ENCODE measurements at places on chromosomes 3 and 15. TPM values are rescaled to one million over a fixed set of nuclear protein-coding genes. Genes with fewer than 3 reads are reported as not detected.

The RTP4 gene
- 24.1 TPM for total RNA-seq

The PAK6 gene
- total RNA-seq: 0.20 TPM

The BFSP2 gene
- 1.0 TPM for total RNA-seq

The GP9 gene
- total RNA-seq: not detected

The FGF7 gene
- total RNA-seq: not detected

DNA sequence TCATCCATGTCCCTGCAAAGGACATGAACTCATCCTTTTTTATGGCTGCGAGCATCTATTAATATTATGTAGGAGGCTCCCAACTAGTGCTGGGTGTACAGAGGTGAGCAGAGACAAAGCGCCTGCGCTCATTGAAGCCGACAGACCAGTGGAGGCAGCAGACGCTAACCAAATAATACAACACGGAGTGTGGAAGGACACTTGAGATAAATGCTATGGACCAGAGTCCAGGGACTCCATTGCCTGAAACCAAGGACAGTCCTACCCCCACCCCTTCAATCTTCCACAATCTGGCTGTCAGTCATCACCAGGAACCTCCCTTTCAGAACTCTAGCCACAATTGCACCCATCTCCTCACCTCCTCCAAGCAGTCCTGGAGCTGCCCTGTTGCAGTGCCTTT lies 41.5 kb downstream of the KLHL6 start:
- peaks cover 63% of the 10 kb centered on the region for H3K4me1 ChIP-seq
- peak overlapping the region; percentile 68 for H3K27ac ChIP-seq
- peaks cover 38% of the 10 kb centered on the region for H3K36me3 ChIP-seq
- no peak overlapping the region for H3K4me3 ChIP-seq

DNA sequence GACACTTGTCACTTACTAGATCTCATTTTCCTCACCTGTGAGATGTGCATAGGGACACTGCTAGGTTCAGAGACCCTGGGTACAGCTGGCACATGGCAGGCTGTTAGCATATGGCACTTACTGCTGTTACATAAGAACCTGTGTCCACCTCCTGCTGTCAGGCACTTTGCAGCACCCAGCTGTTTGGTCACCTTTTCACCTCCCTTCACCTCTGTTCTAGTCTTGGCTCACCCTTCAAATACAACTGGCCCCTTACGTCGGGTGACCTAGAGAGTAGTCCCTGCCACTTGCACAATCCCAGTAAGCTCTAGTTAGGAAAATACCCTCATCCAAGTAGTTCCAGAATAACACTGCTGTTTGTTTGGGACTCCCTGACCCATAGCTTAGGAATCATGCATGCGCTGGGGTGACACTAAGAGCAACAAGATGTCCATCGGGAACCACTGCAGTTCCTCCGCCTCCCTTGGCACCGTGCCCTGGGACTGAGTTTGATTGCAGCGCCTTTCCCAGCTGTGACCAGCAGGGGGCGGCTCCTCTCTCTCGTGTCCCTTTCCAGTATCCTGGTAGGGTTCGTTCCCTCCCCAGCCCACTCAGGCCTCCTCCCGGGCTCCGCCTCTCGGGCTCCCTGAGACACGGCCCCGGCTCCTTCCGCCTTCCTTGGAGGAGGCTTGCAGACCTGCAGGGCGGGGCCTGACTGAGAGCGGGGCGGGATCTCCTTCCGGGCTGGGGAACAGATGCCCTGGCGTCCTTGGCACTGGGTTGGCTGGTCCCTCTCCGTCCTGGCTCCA lies 78.6 kb downstream of the ABHD5 start:
- peaks cover 9% of the 10 kb centered on the region for H3K27me3 ChIP-seq
- H3K36me3 ChIP-seq: no peaks in the 10 kb centered on the region
- H3K27ac ChIP-seq: no peak overlapping the region
- H3K4me3 ChIP-seq: no peak overlapping the region
- DNase-seq: peak; percentile 75
- H3K4me1 ChIP-seq: peaks cover 21% of the 10 kb centered on the region

DNA sequence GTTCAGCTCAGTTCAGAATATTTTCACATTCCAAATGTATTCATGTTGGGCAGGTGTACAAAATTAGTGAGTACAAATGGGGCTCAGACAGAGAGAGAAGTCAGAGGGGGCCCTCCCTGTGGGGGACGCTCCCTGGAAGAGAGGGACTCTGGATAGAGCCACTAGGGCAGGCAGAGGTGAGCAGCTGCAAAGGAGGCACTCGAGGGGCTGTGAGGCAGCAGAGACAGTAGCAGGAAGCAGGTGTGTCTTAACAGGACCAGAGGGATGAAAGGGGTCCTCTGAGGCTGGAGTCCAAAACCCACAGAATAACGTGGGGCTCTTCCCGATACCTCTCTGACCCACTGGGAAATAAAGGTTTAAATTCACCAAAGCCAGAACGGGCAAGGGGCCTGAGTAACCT lies 127.1 kb downstream of the MEGF11 start:
- DNase-seq: no peak
- no peak overlapping the region for H3K27ac ChIP-seq
- H3K4me3 ChIP-seq: no peak overlapping the region
- no peaks in the 10 kb centered on the region for H3K4me1 ChIP-seq
- peaks cover 12% of the 10 kb centered on the region for H3K27me3 ChIP-seq

GRCh38 chr3:179672918-179673317 lies 20.1 kb downstream of the USP13 start:
- H3K4me1 ChIP-seq: no peaks in the 10 kb centered on the region
- H3K4me3 ChIP-seq: no peak overlapping the region
- H3K27me3 ChIP-seq: no peaks in the 10 kb centered on the region
- no peaks in the 10 kb centered on the region for H3K36me3 ChIP-seq
- H3K27ac ChIP-seq: no peak overlapping the region
- no peak for DNase-seq

- H3K4me3 ChIP-seq: no peak overlapping the region
- no peaks in the 10 kb centered on the region for H3K36me3 ChIP-seq
- no peak for DNase-seq
Measured at GRCh38 chr15:94723801-94724200, 492.4 kb downstream of the MCTP2 start.

- H3K4me1 ChIP-seq: no peaks in the 10 kb centered on the region
- no peak for DNase-seq
- no peaks in the 10 kb centered on the region for H3K36me3 ChIP-seq
- peaks cover 5% of the 10 kb centered on the region for H3K27me3 ChIP-seq
- no peak overlapping the region for H3K27ac ChIP-seq
Measured at GRCh38 chr15:77790481-77790880, 157.8 kb upstream of the LINGO1 start.

GRCh38 chr3:50525987-50526386 lies 22.6 kb upstream of the CACNA2D2 start:
- no peaks in the 10 kb centered on the region for H3K36me3 ChIP-seq
- peak; percentile 81 for DNase-seq
- peaks cover 7% of the 10 kb centered on the region for H3K4me1 ChIP-seq
- H3K4me3 ChIP-seq: no peak overlapping the region

DNA sequence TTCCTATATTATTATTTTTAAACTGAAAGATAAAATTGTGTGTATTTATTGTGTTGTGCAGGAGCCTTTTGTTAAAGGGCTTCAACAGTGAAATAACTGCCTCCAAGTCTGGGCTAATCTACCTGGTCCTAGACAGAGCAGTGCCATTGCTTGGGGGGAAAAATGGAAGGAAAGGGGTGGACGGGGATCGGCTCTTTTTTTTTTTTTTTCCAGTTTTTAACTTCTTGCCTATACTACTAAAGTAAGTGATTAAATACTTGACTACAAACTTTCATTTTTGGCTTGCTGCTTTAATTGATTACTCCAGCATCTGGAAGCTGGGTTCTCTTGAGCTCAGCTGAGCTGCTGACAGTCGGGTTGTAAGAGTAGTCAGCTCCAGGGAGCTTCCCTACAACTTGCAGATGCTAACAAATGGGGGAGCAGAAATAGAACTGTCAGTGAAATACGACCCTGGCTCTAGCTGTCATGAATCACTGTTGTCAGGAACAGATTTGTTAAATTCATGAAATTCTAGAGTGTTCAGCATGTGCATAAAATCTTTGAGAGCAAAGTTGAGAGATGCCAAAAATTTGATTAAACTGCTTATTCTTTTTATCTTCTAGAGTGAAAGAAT lies 276.7 kb downstream of the ROBO1 start:
- no peak for DNase-seq
- H3K4me3 ChIP-seq: no peak overlapping the region
- H3K4me1 ChIP-seq: no peaks in the 10 kb centered on the region
- no peaks in the 10 kb centered on the region for H3K27me3 ChIP-seq
